ENCODE measurements at places on chromosomes 1 and 21.
A peak's percentile ranks its signal among the peaks of the same experiment; 100 is the strongest.

DNA sequence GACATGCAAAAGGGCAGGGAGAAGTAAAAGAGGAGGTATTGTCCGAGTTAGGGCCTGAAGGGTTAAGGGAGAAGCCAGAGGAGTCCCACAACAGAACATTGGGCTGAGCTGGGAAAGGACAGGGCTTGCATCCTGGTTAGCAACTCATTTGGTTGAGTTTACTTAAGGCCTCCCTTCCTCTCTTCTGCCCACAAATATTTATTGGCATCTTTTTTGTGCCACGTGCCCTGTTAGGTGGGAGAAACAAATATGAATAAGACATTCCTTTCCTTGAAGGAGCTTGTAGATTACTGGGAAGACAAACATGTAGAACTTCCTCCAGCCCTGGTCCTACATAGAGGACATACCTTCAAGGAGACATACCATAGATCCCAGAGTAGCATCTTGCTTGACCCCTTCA lies 53.0 kb upstream of the PRELP start:
- DNase-seq: no peak

GRCh38 chr1:61754545-61754944 lies 12.3 kb downstream of the PATJ start:
- DNase-seq: no peak

DNA sequence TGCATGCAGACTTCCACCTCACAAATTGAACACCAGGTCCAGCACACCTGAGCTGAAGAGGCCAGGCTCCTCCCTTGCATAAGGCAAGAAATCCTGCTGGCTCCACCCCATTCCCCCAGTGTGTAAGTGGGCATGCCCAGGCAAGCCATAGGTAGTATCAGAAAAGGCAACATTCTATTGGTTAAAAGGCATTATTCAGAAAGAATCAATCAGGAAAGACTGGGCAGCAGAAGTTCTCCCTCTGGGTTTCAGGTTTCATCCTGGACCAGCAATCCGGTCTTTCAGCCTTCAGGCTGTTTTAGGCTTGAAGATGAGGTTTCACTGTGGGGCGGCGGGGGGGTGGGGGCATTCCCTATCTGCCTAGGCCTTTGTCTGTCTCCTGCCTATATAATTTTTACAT lies 42.0 kb upstream of the LHX8 start:
- no peak for DNase-seq

GRCh38 chr1:2297246-2298011 lies 69.3 kb downstream of the SKI start:
- DNase-seq: no peak

DNA sequence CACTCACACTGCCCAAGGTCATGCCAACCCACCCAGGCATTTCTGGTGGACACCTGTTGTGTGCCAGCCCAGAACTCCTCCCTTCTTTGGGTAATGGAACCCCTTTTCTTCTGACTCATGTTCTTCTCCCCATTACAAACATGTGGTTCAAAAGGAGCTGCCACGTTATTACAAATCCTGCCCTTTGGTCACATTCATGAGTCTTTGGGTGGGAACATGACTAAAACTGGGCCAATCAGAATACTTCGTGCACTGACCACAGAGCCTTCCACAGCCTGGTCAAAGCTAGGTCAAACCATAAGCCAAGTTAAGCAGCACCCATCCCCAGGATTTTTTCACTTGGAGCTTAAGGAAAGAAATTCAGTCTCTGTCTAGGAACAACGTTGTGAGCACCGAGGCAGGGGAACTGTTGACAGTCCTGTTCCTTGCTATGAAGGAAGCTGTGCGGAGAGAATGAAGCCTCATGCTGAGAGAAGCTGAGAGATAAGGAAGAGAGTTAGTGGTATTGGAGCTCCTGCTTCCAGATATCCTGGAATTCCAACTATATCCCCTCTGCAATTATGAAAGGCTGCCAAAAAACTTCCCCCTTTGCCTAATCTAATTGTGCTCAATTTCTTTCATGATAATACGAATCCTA lies 46.8 kb upstream of the DIPK1A start:
- no peak for DNase-seq

DNA sequence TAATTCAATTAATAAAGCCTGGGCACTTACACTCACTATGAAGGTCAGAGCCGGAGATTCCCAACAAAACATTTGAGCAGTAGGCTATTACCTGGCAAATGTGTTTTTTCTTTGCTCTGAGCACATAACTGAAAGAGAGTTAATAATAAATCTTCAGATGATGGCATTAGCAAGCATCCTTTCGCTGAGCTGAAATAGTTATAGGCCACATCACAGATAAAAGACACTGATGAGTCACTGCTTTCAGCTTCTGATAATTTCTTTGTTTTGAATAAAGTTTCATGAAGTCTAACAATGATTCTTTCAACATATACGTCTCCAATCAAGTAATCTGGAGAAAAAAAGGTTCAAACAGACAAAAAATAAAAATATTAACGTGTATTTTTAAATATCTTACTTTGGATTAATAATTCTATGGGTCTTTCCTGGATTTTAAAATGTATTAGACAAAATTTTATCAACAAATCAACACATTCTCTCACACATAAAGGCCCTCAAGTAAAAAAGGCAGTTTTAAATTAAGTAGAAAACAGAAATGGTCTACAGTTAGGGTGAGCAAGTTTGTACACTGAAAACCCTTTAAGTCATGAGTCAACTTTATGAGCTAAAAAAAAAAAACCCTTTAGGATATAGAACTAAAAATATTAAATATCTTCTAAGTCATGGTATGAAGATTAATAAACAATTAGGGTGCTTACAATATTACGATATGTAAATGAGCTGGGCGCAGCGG lies 33.1 kb downstream of the LTN1 start:
- no peak for DNase-seq

DNA sequence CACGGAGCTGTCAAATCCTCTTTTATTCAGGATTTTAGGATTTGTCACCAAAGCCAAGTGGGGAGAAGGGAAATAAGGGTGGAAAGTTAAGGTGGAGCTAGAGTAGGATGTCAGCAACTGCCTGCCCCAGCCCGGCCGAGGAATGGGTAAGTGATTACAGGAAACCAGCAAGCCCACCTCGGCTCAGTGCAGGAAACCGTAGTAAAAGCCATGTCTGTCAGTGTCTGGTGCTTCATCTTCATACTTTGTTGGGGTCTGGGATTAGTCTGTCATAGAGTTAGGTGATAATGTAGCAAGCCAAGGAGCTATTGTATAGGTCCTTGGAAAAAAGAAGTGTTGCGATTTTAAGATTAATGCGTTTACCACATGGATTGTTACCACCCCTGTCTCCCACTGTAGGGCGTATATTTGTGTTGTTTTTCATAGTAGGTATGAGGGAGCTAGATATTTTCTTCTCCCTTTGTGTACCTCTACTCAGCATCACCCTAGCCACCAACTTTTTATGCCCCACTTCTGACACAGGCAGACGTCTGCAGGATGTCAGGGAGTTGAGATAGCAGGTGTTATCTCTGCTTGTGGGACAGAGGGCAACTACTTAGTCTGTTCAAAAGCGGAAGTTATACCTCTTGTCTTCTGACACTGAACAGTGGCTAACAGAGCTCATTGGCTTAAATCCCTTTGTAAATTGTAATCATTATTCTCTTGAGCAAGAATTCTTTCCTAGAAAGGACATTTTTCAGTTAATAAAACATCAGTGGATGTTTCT lies 253.7 kb downstream of the HHAT start:
- no peak for DNase-seq

DNA sequence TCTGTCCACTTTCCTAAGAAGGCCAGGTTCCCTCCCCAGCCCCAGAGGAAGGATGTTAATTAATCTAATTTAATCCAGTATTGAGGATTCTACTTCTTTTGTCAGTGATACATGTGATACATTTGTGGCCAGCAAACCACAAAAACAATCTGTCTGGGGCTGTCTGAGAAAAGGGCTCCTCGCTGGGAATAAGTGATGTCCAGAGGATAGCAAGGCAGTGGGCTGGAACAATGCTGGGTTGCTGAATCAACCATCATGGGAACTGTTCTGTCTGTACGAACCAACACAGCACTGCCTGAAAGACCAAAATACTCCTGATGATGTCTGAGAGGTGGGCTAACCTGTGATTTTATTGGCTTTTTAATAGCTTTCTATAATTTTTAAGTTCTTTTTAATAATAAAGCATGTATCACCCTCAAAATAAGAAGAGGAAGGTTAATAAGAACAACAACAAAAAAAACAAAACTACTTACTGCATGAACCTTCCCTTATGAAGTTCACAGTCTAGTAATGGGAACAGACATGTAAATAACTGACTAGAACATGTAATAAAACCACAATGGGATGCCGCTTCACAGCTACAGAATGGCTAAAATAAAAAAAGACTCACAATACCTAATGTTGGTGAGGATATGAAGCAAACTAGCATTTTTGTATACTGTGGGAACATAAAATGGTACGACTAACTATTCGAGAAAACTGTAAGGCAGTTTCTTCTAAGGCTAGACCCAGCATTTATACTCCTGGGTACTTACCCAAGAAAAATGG lies 11.4 kb upstream of the ADAR start:
- no peak for DNase-seq

GRCh38 chr1:33928251-33928650 lies 64.4 kb downstream of the HMGB4 start:
- DNase-seq: no peak

DNA sequence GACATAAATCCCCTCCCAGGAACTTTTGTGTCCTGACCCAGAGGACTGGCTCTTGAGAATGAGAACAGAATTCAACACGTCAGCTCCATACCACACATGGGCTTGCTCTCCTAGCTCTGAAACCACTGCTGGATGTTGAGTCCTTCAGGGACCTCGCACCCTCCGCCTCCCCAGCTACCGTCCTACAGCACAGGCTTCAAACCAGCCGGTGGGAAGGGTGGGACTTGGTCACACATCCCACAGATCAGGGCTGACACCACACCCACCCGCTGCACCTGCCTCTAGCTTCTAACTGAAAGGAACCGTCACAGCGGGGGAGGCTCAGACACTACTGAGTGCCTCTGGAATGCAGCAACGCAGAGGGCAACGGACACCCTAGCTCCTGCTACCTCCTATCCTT lies 24.0 kb downstream of the MRAP start:
- no peak for DNase-seq

- no peak for DNase-seq
Measured at GRCh38 chr1:55490547-55490946, 275.4 kb upstream of the USP24 start.

GRCh38 chr1:64911326-64911725 lies 55.0 kb downstream of the JAK1 start:
- no peak for DNase-seq

DNA sequence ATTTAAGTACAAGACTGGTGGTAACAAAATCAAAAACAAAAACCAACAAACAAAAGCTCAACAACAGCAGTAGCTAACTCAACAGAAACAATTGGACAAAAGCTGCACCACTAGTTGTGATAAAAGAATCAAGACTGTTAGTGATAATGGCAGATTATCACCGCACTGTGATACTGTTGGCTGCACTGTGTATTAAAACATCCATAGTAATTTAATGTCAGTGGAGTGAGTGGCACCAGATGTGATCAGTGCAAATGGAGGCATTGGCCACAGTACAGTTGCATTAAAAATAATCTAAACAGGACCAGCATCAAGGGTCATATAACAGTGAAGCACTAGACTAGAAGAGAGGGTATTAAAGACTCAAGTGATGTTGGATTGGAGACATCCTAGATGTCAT lies 1341.3 kb downstream of the MRPL39 start:
- DNase-seq: no peak

DNA sequence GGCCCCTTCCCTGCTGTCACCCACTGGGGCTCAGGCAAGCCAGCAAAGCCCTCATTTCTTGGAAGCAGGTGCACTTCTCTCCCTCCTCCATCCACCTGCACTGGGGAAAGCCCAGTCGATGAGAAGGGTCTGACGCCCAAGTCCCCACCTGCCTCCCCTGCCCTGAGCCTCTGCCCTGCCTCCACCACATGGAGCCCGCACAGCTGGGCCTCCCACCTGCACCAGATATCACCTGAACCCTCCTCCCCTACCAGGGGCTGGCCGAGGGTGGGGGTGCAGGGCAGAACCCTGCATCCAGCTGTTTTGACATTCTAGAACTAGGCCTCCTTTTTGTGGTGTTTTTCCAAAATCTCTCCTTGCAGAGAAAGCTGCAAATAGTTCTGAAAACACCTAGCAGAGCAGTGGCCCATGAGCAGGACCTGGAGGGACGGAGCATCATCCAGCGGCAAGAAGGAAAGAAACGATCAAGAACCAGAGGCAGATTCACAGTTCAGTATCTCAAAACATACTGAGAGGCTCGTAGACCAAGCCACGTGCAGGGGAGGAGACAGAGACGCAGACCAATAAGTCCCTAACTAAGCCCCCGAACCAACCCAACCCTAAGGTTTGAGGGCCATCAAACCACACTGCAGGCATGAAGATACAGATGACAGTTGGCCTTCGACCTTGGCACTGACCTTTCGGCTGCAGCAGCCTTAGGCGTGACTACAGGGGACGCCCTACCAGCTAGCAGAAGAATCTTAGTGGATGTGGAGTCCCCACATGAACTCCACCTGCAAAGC lies 16.7 kb downstream of the CHD5 start:
- DNase-seq: no peak

DNA sequence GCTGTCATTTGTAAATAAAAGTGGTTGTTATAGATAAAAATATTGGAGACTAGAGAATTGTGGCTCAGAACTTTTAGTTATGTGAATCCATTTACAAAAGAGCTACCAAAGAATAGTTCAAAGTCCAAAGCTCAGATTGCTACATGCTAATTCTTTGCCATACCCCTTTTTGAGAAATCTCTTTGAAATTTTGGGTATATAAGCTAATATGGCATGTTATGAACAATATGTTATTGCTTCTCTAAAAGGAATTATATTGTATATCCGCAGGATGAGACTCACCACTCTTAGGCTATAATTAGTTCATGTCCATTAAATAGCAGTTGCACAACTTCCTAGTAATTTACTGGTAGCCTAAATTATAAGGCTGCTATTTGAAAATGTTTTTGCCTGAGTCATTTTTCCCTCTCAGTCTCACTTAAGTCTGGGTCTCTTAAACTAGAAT lies 178.0 kb downstream of the ZNF281 start:
- DNase-seq: no peak

DNA sequence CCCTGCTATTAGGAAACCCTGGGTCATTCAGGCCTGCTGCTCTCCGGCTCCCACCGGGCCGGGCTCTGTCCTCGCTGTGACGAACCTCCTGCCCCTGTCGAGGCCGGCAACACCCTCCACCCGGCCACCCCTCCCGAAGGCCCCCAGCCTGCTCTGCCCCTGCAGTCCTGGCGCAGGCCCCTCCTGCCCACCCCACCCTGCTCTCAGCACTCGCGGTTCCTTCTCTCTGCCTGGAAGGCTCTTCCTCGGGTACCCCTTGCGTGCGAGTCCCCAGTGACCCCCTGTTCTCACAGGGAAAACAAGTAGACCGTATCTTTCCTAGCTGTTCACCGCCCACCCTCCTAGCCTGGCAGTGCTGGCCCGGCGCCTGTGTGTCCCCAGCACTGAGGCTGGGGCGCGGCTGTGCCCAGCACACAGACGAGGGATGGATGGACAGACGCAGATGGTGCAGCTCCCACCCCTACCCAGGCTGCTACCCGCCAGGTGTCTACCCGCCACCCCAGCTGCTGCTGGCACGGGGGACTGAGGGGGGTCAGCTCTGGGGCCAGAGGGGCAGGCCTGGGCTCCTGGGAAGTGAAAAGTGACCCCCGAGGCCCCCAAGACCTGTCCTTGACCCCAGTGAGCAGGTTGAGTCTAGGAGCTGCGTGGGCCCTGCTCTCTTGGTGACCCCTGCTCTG lies 3.1 kb upstream of the VWA1 start:
- no peak for DNase-seq

- no peak for DNase-seq
Measured at GRCh38 chr21:29245104-29245643, 53.5 kb upstream of the BACH1 start.

GRCh38 chr1:234967121-234967520 lies 161.5 kb downstream of the TOMM20 start:
- no peak for DNase-seq

GRCh38 chr1:223845037-223845809 lies 524 bp downstream of the TP53BP2 start:
- DNase-seq: peak; percentile 44
